ENCODE measurements at places on chromosomes 16 and 17. TPM values are rescaled to one million over a fixed set of nuclear protein-coding genes. Genes with fewer than 3 reads are reported as not detected.

The C16orf46 gene
- total RNA-seq = 0.29 TPM

The TMEM231 gene
- 11.3 TPM for total RNA-seq

The ABCC6 gene
- total RNA-seq = under 0.01 TPM

The BEAN1 gene
- not detected for total RNA-seq

The TMEM107 gene
- 26.4 TPM for total RNA-seq

The NOD2 gene
- total RNA-seq = 0.27 TPM

The ARHGDIA gene
- 236 TPM for total RNA-seq

The PLA2G10 gene
- not detected for total RNA-seq

The NPIPA3 gene
- total RNA-seq = 0.36 TPM

The ANKRD40CL gene
- not detected for total RNA-seq

The NPW gene
- total RNA-seq = 0.13 TPM

The HBA1 gene
- not detected for total RNA-seq

The RNF222 gene
- total RNA-seq = not detected

The GNGT2 gene
- total RNA-seq = 3.2 TPM

The GNAO1 gene
- total RNA-seq = not detected

The C17orf67 gene
- 1.6 TPM for total RNA-seq

The FBXO39 gene
- total RNA-seq = 2.9 TPM
